ENCODE measurements at places on chromosomes 5 and 9.

DNA sequence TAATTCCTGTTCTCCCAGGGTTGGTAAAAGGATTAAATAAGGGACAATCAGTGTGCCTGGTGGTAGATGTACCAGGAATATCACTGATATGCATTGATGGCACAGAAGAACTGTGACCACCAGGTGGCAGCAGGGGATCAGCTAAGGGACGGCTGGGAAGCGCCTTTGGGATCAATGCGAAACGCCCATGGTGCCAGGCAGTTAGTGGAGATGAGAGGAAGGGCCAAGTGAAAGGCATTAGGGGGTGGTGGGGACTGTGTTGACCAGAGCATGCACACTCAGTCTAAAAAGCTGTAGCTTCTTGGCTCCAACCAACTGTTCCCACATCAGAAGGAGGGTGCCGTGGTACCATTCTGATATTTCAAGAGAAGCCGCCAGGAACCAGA is 55.6 kb downstream of the ARHGEF37 start:
- DNase-seq: no peak

- DNase-seq: no peak
These were observed 8.4 kb downstream of the DCANP1 start for GRCh38 chr5:135438636-135439221.

- DNase-seq: no peak
These were observed 76.9 kb upstream of the ZNF608 start for GRCh38 chr5:124823380-124823779.

- DNase-seq: no peak
These were observed 3.3 kb downstream of the RNF20 start for GRCh38 chr9:101536938-101537337.

DNA sequence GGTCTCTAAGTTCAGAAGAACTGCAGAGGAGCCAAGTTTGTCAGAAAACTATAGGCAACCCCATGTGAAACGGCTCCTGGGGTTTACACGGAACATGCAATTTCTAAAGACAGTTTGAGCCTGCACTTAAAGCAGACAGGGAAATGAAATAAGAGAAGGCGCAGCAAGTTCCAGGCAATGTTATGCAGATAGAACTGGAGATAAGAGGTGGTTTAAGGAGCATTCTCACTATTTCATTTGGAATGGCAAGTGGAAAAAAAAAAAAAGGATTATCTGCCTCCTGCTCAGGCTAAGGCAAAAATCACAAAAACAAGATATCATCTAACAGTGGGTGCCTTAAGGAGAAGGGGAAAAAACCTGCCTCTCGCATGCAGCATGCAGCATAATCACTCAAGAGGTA is 2252.4 kb downstream of the MAT2B start:
- DNase-seq: no peak

DNA sequence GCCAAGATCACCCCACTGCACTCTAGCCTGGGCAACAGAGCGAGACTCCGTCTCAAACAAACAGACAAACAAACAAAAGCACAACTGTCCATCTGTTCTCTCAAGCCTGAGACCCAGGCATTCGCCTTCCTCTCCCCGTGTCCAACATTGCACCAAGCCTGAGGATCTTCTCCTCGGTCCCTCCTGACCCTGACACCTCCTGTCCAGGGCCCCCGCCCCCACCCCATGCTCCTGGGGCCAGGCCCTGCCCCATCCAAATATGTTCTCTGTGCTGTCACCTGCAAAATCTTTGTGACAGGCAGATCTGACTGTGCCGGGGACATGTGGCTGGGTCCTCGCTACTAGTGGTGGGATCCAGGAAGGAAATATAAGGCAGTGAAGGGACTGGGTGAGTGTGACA is 33.4 kb upstream of the UNC5A start:
- no peak for DNase-seq

- no peak for DNase-seq
These were observed 246.5 kb downstream of the PCSK5 start for GRCh38 chr9:76136986-76137385.

GRCh38 chr5:153352685-153353219 is 137.7 kb upstream of the GRIA1 start:
- DNase-seq: peak; percentile 14

- DNase-seq: no peak
These were observed 3.6 kb upstream of the RGS7BP start for GRCh38 chr5:64502196-64502595.

All from GM06990 (cell line).